Stimulated activated CD4-positive, alpha-beta T cell treated with anti-CD3 and anti-CD28 coated beads, TNF-alpha, amount 100 ng/mL, for 24 hours (primary cell): ENCODE measurements at places on chromosomes 3 and 15.

- no peak for DNase-seq
Measured at GRCh38 chr3:165885558-165886270, 48.5 kb upstream of the BCHE start.

GRCh38 chr3:115062009-115062408, 85.1 kb downstream of the ZBTB20 start:
- no peak for DNase-seq

GRCh38 chr3:113533534-113533892, 1.2 kb downstream of the SIDT1 start:
- DNase-seq = no peak

- no peak for DNase-seq
Measured at GRCh38 chr3:119302697-119303551, 8.7 kb downstream of the ARHGAP31 start.

GRCh38 chr15:39127151-39127790, 453.6 kb upstream of the THBS1 start:
- DNase-seq = no peak

DNA sequence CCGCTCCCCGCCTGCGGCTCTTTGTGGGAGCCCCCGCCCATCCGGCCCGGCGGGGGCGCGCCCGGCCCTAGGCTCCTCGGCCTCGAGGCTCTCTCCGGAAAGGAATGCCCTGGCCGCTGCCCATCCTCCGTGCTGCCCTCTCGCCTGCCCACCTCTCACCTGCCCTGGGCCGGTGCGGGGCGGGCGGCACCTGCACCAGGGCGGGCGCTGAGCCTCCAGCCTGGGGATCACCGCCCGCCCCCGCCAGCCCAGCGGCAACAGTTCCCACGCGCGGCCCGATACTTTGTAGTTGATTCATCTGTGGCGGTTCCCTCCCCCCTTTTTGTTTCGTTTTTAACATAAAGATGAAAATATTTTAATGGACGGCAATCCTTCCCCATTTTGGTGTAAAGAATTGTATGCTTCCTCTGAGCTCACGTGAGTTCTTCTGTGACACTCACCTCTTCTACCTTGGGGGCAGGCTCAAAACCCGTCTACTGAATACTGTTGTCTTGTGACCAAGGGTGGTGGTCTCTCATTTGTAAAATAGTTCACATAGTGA, 1.9 kb downstream of the KLF13 start:
- peak; percentile 81 for DNase-seq

DNA sequence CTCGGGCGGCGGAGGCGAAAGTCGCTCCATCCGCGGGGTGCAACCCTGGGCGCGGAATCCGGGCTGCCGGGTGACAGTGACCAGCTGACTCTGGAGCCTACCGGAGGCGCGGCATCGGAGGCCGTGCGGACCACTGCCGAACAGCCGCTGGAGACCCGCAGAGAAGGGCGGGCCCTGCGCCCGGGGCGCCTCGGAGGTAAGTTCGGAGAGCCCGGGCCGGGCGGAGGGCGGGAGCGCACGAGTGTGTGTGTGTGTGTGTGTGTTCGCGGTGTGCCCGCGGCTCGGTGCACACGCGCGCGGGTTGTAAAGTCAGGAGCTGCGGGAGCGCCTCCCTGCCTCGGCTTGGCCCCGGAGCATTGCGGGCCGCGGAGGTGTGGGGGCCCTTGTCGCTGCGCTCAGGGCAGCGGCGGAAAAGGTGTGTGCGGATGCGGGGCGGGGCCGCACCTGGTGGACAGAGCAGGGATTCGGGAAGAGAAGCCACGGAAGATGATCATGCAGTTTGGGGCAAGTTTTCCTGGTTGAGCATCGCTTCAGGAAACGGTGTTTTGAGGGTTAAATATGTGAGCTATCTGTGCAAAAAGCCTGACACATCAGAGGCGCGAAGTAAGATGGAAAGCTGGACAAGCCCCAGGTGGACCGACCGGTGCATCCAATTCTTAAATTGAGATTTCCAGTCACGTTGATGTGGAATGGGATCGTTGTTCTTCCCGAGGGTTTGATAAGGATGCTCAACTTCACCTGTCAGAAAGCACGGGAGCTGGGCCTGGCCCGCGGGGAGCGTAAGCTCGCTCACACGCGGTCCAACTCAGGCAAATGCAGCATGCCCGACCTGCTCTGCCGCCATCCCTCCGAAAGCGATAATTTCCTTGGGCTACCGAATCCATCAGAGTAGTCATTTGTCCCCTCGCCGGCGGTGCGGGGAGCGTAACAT, 474 bp downstream of the MINAR1 start:
- DNase-seq = no peak

- DNase-seq = no peak
Measured at GRCh38 chr15:66505818-66506217, 692 bp downstream of the ZWILCH start.

GRCh38 chr15:50797926-50798325, 32.4 kb upstream of the SPPL2A start:
- no peak for DNase-seq

- DNase-seq = peak; percentile 19
Measured at GRCh38 chr15:70196372-70197316, 98.9 kb upstream of the TLE3 start.

DNA sequence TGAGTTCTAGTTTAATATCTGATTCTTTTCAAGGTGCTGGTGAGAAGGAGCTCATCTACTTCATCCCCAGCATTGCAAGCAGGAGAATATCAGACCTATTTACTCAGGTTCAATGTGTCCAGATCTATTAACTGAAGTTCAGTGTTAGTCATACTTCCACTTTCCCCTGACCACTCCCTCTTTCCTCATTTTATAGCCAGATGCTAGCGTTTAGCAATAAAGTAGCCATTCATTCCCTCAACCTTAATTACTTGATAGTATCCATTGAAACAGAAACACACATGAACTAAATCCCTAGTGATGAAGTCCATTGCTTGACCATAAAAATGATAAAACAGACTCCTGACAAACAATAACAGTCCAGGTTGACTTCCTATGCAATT, 60.0 kb downstream of the RPL22L1 start:
- no peak for DNase-seq

DNA sequence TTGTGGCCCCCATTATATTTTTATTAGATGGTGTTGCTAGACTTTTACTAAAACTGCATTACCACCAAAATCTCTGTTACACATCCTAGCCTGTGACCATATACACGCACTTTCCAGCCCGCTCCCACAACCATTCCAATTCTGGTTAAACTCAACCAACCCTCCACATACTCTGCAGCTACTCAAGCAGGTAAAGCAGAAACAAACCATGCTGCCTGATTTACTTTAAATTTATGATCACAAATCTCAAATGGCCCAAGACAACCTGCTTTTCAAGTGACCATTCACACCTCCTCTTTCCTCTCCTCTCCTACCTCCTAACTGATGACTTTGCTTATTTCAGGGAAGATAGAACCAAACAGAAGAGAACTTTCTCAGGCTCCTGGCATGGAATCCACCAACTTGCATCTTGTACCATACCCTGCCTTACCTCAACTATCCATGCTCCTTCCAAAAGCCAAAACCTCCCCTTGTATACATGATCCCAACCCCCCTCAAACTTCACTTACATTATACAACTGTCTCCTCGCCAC, 18.5 kb downstream of the ULK4 start:
- DNase-seq = no peak

GRCh38 chr15:60649845-60650548, 171.1 kb upstream of the ICE2 start:
- DNase-seq = peak; percentile 46

GRCh38 chr15:43253431-43254403, 13.0 kb downstream of the TGM5 start:
- DNase-seq = no peak
